ENCODE measurements at places on chromosomes 11 and 22.

- DNase-seq, result no peak
Measured at GRCh38 chr22:22942511-22943329, 55.1 kb downstream of the IGLL5 start.

GRCh38 chr11:21622566-21622965, 570.3 kb upstream of the ANO5 start:
- DNase-seq, result no peak

DNA sequence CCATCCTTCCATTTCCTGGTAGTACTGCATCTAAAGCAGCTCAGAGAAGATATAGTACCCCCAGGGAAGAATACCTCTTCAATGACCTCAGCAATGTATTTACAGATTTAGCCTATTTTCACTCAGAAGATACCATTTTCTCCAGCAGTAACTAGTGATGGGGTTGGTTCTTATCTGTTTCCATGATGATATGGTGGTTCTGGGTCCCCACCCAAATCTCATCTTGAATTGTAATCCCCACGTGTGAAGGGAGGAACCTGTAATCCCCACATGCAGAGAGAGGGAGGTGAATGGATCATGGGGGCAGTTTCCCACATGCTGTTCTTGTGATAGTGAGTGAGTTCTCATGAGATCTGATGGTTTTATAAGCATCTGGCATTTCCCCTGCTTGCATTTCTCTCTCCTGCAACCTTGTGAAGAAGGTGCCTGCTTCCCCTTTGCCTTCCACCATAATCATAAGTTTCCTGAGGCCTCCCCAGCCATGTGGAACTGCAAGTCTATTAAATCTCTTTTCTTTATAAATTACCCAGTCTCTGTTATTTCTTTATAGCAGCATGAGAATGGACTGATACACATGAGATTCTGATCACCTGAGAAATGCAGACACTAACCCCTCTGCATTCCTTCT, 139.2 kb downstream of the CCDC81 start:
- DNase-seq, result no peak

- no peak for DNase-seq
Measured at GRCh38 chr22:24230911-24231656, 13.8 kb downstream of the GGT5 start.

GRCh38 chr11:10432493-10432892, 22.6 kb upstream of the AMPD3 start:
- no peak for DNase-seq

- no peak for DNase-seq
Measured at GRCh38 chr11:116680349-116681125, 92.2 kb downstream of the BUD13 start.

Data from anterior cingulate cortex (tissue), 58 donors.